Left lung (tissue), 14 donors: ENCODE measurements at places on chromosomes 4 and X. TPM values are rescaled to one million over a fixed set of nuclear protein-coding genes. Genes with fewer than 3 reads are reported as not detected.

STK32B gene
- 2.8 TPM for polyA plus RNA-seq

DDX53 gene
- polyA plus RNA-seq: not detected

TMEM150C gene
- polyA plus RNA-seq: 15.8 TPM

GRK4 gene
- 23.0 TPM for polyA plus RNA-seq

OPRPN gene
- not detected for polyA plus RNA-seq

PDGFRA gene
- 117 TPM for polyA plus RNA-seq

TMSB15A gene
- polyA plus RNA-seq: 72.9 TPM

SSX2 gene
- polyA plus RNA-seq: not detected

PTPN13 gene
- polyA plus RNA-seq: 73.7 TPM
